ENCODE measurements at places on chromosomes 1 and 21.

DNA sequence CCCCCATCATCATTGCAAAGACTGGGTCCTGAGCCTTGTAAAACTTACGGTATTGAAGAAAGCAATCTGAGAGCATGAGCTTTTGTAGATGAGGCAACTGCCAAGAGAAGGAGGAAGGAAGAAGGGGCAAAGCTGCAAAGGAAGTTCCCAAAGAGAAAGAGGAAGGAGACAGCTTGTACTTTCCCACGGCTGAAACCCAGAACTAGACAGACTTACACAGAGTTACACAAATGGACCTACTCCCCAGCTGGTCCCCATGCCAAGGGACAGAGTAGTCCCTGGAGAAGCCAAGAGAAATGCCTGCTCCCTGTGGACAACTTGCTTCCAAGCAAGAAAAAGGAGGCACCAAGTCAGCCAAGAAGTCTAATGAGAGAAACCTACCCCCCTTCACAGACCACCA, 22.6 kb downstream of the SLC5A9 start:
- no peak for DNase-seq

DNA sequence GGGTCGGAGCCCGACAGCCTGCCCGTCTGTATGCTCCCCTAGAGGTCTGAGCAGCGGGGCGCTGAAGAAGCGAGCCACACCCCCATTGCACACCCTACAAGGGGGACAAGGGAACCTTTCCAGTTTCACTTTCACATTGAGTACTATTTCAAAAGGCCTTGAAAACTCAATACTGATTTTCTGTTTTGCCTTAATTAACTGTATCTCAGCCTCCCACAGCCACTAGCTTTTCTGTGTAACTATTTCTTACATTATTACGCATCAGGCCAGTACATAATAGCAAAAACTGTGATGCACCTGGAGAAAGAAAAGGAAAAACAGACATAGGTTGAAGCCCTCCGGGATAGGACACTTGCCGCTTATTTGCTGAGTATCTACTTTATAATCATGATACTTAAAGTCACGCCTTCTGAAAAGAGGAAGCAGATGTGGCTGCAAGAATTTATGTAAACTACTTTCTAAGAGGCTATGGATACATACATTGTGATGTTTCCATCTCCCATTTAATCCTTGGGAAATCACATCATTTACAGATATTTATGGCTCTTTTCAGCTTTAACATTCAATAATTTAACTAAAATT, 1719.5 kb downstream of the MRPL39 start:
- DNase-seq: no peak

- no peak for DNase-seq
Measured at GRCh38 chr1:118785246-118785645, 202.9 kb downstream of the TBX15 start.

GRCh38 chr1:16433030-16433429, 4.2 kb downstream of the SPATA21 start:
- no peak for DNase-seq

- no peak for DNase-seq
Measured at GRCh38 chr1:205127646-205128045, 5.9 kb upstream of the RBBP5 start.

GRCh38 chr1:4105300-4105880, 205.3 kb upstream of the C1orf174 start:
- no peak for DNase-seq

GRCh38 chr1:1021010-1021919, 1.3 kb downstream of the AGRN start:
- DNase-seq: no peak

DNA sequence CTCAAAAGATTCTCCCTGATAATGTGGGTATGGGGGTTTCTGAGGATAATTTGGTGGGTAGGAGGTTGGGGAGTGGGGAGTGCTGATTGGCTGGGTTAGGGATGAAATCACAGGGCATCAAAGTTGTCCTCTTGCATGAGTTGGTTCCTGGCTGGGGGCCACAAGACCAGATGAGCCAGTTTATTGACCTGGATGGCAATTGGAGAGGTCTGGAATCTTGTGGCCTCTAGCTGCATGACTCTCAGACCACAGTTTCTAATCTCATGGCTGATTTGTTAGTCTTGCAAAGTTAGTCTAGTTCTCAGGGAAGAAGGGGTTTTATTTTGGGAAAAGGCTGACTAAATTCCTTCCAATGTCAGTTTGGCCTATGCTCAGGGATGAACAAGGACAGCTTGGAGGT, 3.3 kb upstream of the GBP1 start:
- DNase-seq: no peak

- DNase-seq: no peak
Measured at GRCh38 chr1:25848531-25848930, 10.7 kb downstream of the AUNIP start.

DNA sequence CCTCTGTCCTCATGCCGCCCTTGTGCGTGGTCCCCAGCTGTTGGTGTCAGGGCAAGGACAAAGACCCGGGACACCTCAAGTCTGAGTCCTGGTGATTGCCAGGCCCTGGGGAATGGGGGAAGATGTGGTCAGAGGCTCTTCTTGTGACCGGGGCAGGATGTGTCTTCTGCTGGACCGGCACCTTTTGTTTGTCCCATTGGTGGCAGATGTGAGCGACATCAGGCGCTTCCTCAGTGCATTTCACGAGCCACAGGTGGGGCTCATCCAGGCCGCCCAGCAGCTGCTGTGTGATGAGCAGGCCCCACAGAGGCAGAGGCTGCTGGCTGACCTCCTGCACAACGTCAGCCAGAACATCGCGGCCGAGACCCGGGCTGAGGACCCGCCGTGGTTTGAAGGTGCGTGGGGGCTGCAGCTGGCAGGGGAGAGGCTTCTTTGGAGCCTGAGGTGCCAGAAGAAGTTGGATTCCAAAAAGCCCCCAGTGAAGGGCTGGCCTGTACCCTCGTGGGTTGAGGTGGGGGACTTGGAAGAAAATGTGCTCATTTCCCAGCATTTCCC, 8.4 kb downstream of the DFFB start:
- DNase-seq: no peak

DNA sequence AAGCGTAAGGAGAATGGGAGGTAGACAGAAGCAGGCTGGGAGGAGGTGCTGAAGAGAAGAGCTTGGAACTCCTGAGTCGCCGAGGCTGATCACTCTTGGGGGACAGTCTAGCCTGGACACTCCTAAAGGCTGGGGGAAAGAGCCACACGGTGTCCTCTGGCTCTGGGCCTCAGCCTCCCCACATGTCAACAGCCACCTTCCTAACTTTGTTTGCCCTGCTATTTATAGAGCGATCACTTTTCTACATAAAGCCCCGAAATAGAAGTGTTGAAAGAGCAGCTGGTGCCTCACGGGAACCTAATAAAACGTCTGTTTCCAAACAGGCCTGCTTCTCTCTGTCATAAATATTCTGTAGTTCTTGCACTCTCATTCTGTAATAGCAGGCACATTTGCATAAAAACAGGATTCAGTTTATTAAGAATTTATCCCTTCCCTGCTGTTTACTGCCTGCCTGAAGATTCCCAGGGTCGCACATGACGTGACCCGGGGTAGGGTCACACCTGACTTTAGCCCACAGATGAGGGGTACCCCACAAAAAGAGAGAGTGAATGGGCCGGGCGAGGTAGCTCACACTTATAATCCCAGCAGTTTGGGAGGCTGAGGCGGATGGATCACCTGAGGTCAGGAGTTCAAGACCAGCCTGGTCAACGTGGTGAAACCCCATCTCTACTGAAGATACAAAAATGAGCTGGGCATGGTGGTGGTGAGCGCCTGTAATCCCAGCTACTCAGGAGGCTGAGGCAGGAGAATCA, 212.5 kb downstream of the TOMM20 start:
- no peak for DNase-seq
